ENCODE measurements at places on chromosomes 4 and X.

GRCh38 chr4:972651-973424, 531 bp downstream of the DGKQ start:
- DNase-seq, result no peak

GRCh38 chr4:84915396-84915780, 51.1 kb downstream of the WDFY3 start:
- DNase-seq, result no peak

GRCh38 chrX:40008791-40009461, 88.8 kb downstream of the BCOR start:
- DNase-seq, result no peak

GRCh38 chrX:109735202-109735744, 2.2 kb upstream of the ACSL4 start:
- DNase-seq, result no peak

- DNase-seq, result no peak
Observed at GRCh38 chr4:1171311-1172227, 814 bp downstream of the SPON2 start.

DNA sequence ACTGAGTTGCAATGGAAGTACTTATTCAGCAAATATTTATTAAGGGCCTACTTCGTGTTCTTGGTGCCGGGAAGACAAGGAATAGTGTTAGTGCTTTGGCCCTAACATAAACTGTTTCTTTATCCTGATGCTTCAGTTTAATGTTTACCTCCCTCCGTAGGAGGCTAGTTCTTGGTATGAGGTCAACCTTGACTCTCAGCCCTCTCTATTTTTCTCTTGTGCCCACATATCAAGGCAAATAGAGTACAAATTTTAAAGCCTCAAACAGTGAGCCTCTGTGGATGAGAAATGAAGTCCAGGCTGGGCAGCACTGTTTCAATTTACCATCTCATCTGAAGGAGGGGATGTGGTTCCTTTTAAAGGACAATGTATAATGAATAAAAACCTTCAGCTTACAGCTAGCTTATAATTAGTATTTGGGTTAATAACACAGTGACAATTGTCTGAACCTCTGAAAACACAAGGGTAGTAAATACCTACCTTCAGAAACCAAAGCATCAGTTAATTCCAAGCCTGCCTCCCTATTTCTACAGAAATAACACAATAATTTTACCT, 68.5 kb downstream of the SH3RF1 start:
- no peak for DNase-seq

GRCh38 chr4:176270669-176271068, 1.6 kb upstream of the ASB5 start:
- DNase-seq, result no peak

GRCh38 chr4:21327976-21328700, 620.4 kb downstream of the KCNIP4 start:
- DNase-seq, result no peak

DNA sequence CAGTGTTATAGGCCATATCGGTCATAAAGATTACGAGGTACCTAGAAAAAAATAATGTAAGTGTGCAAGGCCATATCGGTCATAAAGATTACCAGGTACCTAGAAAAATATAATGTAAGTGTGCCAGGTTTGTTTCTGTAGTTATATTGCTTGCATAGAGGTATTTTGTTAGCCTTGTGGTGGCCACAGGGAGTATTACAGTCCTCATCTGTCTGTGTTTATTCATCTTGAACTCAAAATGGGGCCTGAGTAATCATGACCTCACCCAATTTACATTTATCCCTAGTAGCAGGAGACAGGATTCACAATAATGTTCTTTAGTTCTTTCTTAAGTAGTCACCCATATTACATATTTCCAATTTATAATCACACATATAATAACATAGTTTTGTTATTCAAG, 459.7 kb downstream of the MID1IP1 start:
- no peak for DNase-seq

DNA sequence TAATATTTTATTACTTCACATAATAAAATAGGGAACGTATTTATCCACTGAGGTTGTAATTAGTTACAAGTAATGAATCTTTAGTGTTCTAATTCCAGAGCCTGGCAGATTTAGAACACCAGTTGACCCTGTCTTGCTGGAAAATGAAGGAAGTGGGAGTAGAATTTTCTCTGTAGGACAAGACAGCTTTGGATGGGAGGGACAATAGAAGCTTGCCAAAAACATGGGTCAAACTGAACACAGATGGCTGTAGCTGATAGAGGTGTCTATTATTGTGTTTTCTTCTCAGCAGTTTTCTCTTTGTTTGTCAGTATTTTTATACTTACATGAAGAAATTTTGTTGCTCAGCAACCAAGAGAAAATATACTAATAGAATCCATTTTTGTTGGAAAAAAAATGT, 20.2 kb downstream of the FAT4 start:
- DNase-seq, result no peak

DNA sequence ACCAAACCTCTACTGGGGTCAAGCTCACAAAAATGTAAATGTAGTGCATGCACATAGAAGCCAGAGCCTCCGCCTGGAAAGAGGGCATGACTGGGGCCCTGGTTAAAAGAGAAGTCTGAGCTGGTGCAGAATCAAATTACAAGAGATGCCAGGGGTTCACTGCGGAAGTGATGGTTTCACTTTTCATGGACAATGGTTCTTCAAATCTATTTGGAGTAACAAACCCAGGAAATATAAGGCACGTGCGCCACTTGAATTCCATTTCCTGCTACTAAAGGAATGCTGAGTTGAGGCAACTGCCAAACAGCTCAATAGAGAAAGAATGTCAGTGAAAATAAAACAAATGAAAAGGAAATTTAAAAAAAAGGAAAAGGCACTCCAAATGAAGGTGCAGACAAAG, 79.8 kb downstream of the FUNDC1 start:
- DNase-seq, result no peak

DNA sequence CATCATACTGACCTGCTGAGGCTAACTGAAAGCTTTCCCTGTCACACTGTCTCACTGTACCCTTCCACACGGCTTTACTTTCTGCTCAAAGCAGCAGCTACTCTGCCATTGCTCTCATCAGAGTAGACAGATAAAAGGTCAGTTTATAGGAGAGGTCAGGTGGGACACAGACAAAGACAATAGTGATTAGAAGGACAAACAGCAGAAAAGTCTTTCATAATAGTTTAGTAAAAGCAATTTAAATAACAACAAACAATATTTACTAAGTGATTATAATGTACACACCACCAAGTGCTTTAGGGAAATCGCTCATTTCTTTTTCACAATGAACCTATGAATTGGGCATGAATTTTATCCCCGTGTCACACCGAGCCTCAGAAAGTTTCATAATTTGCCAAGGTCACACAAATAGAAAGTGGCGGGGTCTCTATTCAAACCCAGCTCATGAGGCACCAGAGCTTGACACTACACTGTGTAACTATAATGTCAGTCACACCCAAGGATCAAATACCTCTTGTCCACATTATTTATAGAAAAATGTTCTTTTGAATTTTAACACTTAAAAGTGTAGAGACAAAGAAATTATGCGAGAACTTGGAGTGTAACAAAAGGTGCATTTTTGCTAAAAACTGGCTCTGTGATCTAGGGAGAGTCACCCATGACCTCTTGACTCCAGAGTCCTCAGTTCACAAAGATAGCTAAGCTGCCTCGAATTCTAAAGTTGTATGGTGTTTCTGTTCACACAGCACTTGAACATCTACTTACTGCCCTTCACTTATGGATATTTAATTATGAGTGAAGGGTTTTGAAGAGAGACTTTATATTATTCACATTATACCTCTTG, 24.5 kb upstream of the SORBS2 start:
- DNase-seq, result no peak

GRCh38 chr4:8180310-8181093, 18.6 kb upstream of the SH3TC1 start:
- no peak for DNase-seq

DNA sequence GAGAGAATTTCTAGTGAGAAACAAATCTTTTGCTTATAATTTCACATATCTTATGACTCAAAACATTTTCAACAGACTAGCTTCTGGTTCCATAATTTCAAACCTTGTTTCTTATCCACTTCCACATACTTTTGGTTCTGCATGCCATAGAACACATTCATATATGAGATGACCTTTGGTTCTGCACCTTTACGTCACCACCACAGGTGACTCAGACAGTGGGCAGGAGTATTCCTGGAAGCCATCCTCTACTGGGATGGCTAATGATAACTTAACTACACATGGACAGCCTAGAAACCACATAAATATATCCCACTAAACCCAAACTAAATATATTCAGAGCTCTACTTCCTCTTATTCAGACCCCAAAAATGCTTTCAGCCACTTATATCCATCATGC, 133.3 kb downstream of the DCK start:
- no peak for DNase-seq

- no peak for DNase-seq
Observed at GRCh38 chr4:121228848-121229247, 64.7 kb upstream of the TNIP3 start.

DNA sequence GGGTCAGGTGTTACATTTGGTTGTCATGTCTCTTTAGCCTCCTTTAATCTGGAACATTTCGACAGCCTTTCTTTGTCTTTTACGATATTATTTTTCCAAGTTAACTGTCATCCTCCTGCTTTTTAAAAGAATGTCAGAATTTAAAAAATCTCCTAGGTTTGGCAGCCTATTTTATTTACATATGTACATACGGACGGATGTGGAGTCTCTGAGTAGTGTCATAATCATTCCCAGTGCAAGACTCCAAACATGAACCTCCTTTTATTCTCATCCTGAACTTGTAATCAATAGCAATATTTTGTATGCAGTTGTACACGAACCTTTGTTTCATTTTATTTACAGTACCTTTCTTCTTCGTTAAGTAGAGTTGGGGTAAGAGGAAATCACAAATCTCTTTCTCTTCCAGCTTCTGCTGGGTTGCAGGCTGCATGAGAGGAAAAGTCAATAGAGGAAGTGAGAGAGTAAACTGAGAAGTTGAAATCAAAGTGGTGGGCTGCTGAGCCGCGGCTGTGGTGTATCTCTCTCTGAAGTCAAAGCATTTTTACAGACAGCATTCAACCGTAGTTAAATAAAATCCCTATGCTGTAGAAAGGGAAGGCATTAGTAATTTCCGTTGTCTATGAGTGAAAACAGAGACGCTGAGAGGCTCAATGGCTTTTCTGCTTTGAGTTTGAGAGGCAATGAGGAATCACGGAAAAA, 53.9 kb upstream of the RPS6KA3 start:
- DNase-seq, result no peak

- DNase-seq, result no peak
Observed at GRCh38 chr4:153791746-153792617, 3.1 kb upstream of the SFRP2 start.

- no peak for DNase-seq
Observed at GRCh38 chrX:107766470-107767150, 9.0 kb downstream of the TSC22D3 start.

- DNase-seq, result no peak
Observed at GRCh38 chr4:129682586-129682985, 586.6 kb downstream of the C4orf33 start.

DNA sequence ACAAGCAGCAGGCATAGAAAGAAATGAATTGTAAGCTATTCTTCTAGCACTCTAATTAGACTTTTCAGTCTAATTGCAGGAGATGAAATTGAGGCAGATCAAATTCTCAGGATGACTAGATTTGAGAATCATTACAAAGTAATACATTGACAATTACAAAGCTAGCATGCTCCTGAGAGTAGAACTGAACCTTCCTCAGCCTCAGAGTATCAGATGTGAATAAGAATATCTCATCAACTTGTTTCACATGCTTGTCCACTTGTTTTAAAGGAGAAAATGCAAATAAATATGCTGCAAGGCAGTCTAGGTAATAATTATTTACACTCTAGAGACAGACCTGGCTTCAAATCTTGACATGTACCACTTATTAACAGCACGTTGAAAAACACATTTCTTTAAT, 491.0 kb upstream of the MAGEB2 start:
- DNase-seq, result no peak

DNA sequence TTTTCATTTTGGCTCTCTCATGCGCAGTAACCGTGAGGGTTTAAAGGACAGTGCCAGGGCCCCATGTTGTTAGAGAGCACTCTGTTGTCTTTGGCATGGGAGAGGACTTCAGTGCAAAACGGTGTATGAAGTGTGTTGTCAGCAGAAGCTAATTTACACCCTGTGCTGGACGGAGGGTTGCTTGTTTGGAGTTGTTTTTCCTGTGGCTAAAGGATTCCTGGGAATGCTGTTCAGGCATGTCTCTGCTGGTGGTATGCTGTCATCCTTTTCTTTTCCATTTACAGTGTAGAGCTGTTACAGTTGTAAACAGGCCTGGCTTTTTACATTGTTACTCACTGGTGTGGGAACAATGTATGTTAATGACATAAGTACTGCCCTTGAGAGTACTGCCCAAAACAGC, 206.3 kb downstream of the CBR4 start:
- no peak for DNase-seq

- DNase-seq, result no peak
Observed at GRCh38 chr4:80876810-80877209, 153.7 kb upstream of the BMP3 start.

DNA sequence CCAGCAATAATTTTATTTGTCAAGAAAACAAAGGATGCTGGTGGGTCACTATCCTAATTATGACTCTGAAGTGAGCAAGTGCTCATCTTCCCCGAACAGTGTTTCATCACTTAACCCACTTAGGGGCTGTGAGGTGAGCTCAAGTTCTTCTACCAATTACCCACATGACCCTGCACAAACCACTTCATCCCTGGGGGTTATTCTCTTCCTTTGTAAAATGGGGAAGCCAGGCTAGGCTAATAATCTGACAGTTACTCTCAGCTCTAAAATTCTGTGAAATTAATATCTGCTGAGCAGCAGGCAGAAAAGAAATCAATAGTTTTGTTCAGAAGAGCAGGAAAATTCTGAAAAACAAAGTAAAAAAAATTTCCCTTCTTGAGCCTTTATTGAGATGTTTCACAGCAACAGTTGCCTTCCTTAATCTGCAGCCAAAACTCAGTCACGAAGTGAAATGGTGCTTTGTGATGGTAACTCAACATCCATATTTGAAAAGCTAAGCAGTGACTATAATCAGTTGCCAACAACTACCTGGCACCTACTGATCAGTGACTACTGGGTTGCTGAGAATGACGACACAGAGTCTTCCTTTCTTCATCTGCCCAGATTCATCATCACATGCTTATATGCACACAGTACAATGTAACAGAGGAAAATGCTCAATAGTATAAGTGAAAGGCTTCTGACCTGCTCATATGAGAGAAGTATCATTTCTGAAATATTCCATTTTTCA, 24.1 kb downstream of the ATP8A1 start:
- no peak for DNase-seq

DNA sequence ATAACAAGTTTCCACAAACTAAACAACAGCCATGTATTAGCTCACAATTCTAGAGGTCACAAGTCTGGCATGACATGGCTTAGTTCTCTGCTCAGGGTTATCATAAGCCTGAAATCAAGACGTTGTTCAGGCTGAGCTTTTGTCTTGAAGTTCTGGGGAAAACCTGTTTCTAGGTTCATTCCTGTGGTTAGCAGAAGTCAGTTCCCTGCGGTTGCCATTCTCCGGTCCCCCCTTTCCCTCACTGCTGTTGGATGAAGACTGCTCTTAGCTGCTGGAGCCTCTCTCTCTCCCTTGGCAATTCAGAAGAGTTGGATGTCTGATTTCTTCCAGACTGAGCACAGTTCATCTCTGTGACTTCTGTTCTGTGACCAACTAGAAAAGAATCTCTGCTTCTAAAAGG, 962.6 kb downstream of the PCDH7 start:
- DNase-seq, result no peak

All from NCI-H1048 (cell line).